ENCODE measurements at places on chromosomes 2 and 18. TPM values are rescaled to one million over a fixed set of nuclear protein-coding genes. Genes with fewer than 3 reads are reported as not detected.

DNA sequence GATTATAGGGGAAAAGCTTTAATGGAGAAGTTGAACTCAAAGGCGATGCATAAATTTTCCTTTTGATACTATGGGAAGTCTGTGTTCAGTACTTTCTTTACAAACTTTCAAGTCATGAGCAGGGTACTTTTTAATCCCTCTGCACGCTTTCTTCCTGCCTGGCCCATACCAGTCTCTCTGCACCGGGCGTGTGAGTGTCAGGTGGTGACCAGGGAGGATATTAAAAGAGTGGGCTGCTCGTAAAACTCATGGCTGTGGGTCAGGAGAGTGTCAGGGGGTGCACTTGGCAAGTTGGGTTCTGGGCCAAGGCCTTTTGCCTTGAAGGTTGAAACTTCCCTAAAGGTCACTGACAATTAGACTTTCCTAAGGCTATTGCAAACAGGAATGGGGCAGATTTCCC is 367.8 kb downstream of the GPD2 start:
- no peak for DNase-seq

- DNase-seq: no peak
Observed at GRCh38 chr2:18559531-18560030, 872 bp downstream of the RDH14 start.

GRCh38 chr2:36410681-36411080 is 55.1 kb downstream of the CRIM1 start:
- DNase-seq: no peak

- peak; percentile 45 for DNase-seq
Observed at GRCh38 chr2:96265349-96265839, 403 bp downstream of the TMEM127 start.

GNAL gene
- total RNA-seq: 0.05 TPM

- DNase-seq: no peak
Observed at GRCh38 chr2:231581328-231581727, 11.3 kb upstream of the TEX44 start.

- DNase-seq: peak; percentile 4
Observed at GRCh38 chr2:79512442-79513401, at the start of gene CTNNA2. TSS of gene CTNNA2 (plus strand) at chr2:79513051.

DNA sequence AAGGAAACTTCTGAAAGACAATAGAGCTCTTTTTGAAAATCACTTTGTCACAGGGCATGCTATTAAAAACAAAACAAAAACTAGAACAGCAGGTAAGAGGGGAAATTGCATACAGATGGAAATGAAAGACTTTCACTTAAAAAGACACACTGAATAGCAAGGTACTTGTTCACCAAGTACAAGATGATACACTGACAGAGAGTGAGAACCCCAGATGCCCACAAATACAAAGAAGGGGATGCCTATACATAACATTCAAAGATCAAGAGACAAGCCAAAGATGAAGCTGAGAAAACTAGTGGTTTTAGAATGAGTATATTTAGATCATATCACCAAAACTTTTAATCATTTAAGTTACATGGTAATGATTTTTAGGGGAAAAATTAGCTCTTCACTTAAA is 60.7 kb downstream of the ASXL2 start:
- DNase-seq: peak; percentile 60

GRCh38 chr18:70578480-70578879 is 289.6 kb downstream of the SOCS6 start:
- no peak for DNase-seq

GRCh38 chr18:59273759-59274532 is 692 bp upstream of the RAX start:
- no peak for DNase-seq

DNA sequence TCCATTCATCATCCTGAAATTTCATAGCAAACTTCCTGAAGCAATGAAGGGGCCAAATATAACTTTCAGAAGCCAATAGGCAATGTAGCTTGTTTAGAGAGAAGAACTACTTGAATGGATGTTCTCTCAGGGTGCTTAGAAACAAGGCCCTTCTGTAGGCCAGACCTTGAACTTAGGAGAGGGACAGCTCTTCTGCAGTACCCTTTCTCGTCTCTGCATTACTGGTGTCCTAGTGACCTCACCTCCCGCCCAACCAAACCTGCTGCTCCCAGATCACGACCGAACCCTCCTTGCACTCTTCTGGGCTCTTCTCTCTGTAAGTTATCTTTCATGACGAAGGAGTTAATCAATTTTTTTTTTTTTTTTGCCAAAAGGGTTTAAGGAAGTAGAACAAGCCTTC is 543.9 kb downstream of the TDRD15 start:
- DNase-seq: no peak

DNA sequence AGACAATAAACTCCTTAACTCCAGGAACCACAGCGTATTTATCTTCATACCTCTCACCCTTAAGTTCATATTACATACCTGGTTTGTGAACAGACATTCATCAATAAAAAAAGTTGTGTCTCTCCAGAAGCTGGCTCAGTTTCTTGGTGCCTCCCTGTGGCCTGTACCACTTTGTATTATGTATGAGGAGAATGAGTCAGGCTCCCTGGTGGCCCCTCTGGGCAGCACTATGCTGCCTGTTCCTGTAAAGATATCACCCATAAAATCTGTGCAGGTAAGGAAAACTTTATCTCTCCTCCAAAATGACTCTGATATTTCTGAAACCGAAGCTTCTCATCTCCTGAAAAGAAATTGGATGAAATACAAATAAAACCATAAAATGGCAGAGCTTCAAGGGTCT is 198.4 kb upstream of the NT5C1B start:
- no peak for DNase-seq

GRCh38 chr2:226077031-226077430 is 677.5 kb downstream of the NYAP2 start:
- no peak for DNase-seq

MEIS1 gene
- total RNA-seq: not detected

DNER gene
- not detected for total RNA-seq

- no peak for DNase-seq
Observed at GRCh38 chr2:24577481-24577880, 86.4 kb downstream of the NCOA1 start.

SESTD1 gene
- total RNA-seq: 11.3 TPM

GRCh38 chr2:233085037-233085838 is 25.1 kb downstream of the INPP5D start:
- DNase-seq: peak; percentile 29

GRCh38 chr2:60067006-60067405 is 486.4 kb downstream of the BCL11A start:
- DNase-seq: no peak

DNA sequence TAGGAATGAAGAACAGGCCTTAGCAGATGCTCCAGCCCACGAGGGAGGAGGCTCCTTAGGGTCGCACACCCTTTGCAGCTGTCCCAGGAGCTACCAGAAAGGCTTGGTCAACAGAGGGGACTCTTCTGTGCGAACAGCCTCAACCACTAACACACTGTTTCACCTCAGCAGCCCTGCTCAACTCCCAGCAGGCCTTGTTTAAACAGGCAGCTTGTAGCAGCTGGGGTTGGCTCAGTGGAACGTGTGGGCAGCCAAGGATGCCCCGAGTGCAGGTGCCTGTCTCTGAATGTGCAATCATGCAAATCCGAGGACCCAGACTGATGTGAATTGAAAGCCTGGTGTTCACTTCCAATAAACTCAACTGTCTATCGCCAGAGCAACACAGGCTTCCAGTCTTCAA is 88.7 kb upstream of the CXCR4 start:
- peak; percentile 75 for DNase-seq

DNA sequence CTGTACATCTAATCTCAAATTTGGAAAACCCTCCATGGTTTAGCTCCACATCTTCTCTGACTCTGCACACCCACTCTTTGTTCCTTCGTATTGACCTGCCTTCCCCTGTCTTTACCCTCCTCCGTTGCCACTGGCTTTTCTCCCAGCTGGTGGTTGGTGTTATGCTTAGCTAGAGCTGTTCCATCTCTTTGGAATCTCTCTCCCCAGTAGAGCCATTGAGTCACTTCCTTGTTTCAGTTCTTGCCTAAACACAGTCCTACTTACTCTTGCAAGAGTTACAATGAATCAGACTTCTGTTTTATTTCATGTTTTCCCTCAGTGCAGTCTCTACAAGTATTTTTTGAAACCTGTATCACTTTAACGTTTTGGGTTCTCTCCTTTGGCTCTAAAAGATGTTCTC is 263.9 kb downstream of the LTBP1 start:
- DNase-seq: no peak

NPAS2 gene
- total RNA-seq: 5.8 TPM

DNA sequence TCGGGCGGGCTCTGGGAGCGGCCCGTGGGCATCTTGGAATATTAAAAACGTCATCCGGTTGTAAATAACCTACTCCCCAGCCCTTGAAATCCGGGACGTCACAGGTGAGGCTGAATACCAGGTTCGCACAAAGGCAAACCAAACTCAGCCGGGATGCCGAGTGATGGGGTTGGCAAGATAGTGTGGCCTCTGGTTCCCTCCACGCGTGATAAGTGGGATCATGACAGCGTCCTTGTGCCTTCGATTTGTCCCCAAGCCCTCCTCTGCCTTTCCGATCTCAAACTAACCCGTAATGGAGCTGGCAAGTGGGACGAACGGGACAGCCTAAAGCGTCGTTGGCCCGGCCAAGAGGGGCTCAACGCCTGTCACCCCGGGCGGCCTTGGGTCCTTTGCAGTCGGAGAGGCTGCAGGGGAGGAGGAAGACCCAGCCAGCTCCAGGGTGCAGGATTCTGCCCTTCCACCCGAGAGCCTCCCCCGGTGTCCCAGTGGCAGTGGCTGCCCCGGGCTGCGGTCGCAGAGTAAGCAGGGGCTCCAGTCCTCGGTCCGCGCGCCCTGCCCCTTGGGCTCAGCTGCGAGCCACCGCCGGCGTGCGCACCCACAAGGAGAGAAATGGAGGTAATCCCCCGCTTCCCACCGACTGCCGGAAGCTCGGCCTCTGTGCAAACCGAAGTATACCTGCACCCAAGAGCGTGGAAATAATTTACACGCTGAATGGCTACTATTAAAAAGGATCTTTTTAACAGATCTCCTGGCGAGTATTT is 13.4 kb upstream of the PAX3 start:
- DNase-seq: no peak

- no peak for DNase-seq
Observed at GRCh38 chr18:42229211-42230210, 274.5 kb downstream of the PIK3C3 start.

FBXO15 gene
- total RNA-seq: 1.3 TPM

NT5DC4 gene
- total RNA-seq: not detected

DNA sequence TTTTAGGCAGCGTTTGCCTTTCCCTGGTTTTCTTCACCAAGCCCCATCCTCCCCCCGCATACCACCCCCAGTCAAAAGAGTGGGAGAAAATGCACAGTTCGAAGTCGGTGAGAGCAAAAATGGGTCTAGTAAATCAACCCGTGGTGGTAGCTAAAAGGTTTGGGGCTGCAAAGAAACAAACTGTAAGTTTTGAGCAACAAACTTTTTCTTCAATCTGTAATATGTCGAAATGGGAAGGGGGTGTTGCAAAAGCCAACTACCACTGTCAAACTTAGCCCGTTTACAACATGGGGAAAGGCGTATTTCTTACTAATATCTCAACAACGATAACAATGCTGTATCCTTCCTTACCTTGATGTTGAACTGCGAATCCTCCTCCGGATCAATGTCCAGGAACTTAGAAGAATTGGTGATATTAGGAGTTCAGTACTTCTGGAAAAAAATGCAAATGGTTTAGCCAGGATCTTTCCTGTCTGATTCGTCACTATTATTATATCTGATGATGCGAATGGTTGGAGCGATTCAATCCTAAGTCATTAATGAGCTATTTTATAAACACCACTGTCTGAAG is 2.4 kb upstream of the SATB2 start:
- no peak for DNase-seq

ALKAL2 gene
- not detected for total RNA-seq

DNA sequence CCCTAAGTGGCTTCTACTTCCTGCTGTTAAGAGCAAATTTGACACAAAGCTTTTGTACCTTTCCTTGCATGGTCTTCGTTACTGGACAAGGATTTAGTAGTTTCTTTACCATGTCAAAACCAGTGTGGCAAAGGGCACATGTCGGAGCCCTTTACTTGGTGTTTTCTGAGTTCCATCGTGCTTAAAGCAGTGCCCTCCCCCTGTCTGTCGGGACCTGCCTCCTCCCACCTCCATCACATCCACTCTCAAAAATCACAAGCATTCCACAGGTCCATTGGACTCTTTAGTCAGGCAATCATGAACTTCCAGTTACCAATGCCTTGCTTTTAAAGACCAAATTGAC is 763 bp downstream of the CCDC141 start:
- peak; percentile 28 for DNase-seq

GRCh38 chr2:231612109-231612455 is 19.4 kb downstream of the TEX44 start:
- DNase-seq: no peak

MAP2 gene
- 0.20 TPM for total RNA-seq

DNA sequence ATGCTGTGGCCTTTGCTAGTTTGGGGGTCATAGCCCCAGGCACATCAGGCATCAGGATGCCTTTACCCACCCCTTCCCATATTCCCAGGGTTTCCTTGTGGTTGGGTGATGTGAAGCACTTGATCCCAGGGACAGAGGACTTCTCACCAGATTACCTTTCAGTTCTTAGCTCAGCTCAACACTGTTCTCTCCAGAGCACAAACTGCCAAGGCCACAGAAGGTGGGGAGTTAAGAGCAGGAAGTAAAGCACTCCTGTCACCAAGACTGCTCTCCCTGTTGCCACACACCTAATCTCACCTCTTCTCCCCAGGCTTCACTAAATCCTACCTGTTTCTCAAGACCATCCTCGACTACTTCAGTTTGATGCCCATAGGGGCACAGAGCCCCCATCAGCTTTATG is 25.9 kb downstream of the FHOD3 start:
- DNase-seq: no peak

CCDC93 gene
- 29.0 TPM for total RNA-seq

CFAP65 gene
- not detected for total RNA-seq

DNA sequence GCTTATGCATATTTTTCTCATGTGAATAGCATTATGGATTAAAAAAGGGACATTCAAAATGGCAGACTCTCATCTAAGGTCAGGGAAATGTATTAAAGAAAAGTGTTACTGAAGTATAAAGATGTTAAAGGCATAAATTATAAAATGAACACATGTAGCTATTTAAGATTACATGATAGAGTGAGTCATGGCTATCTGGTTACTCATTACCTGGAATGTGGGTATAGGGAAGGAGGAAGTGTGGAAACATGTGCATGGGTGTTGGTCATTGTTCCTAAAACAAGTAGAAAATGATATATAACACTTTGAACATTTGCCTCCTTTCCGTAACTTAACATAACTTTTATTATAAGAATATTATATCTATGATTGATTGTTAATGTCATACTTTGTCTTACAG is 66.4 kb downstream of the MYO1B start:
- no peak for DNase-seq

GRCh38 chr2:140947236-140947635 is 1183.6 kb downstream of the LRP1B start:
- DNase-seq: no peak

Measured in activated naive CD4-positive, alpha-beta T cell treated with anti-CD3 and anti-CD28 coated beads for 36 hours (primary cell).